ENCODE measurements at places on chromosomes 5 and 9. TPM values are rescaled to one million over a fixed set of nuclear protein-coding genes. Genes with fewer than 3 reads are reported as not detected.

GCNT4 gene
- polyA plus RNA-seq: 0.69 TPM

NDOR1 gene
- 2.8 TPM for polyA plus RNA-seq

ADAMTS2 gene
- 25.8 TPM for polyA plus RNA-seq

PPWD1 gene
- polyA plus RNA-seq: 14.1 TPM

GRCh38 chr9:136838314-136839228, 3.7 kb upstream of the AJM1 start:
- no peak for DNase-seq

GRCh38 chr5:75260708-75261107, 24.0 kb upstream of the ANKRD31 start:
- DNase-seq: no peak

DNA sequence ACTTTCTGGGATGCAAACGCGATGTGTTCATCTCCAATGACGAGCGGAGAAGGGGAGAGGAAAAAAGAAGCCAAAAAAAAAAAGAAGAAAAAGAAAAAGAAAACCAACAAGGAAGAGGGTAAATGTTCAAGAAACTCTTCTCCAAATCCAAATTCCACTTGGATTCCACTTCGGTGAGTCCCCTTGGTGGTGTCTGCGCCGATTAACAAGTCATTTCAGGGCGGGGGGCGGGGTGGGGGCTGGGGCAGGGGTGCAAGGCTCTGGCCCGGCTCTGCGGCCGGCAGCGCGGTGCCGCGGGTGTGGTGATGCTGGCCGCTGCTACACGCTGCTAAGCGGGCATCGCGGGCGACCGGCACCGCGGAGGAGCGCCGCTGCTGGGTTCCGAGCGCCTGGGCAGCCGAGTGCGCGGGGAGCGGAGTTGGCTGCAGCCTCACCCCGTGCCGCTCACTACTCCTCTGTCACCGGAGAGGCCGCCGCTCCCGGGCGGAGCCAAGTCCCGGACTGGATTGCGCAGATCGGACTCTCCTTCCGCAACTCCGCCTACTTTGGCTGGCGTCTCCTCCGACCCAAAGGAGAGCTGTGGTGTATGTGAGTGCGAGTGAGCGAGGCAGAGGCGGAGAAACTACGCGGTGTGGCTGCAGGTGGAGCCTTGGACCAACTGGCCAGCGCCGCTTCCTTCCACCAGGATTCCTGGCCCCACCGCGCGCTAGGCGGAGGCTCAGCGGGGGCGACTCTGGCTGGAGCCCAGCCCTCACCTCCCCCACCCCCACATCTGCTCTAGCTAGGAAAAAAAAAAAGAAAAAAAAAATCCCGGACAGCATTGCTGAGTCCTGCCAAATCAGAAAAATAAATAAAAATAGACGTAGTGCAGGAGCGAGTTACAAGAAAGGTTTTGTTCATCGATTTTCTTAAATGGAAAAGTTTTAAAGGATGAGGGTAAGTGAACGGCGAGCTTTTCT, at the start of gene SEMA6A:
SEMA6A (minus strand) TSS at position 457 of the 959 bp plus-strand sequence. CDS start 69,879 bp downstream, outside the sequence.
- DNase-seq: peak; percentile 44

DNA sequence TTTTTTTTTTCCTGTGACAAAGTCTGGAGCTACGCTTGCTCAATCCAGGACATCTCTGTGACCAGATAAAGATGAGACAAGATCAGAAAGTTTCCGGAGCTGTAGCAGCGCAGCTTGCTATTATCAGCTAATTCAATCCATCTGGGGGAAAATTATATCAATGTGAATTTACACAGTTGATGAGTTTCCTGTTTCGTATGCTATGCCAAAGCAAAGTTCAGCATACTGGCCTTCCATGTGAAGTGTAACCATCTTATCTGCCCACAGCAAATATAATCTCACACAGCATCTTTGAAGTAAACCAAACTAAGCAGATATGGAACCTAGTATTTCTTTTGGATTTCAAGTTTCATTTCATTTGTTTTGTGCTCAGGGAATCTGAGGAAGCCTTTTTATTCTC, 1767.7 kb downstream of the EFNA5 start:
- DNase-seq: no peak

GRCh38 chr5:73125289-73125688, 4.9 kb downstream of the TMEM171 start:
- no peak for DNase-seq

GRCh38 chr5:148699028-148699427, 44.7 kb upstream of the HTR4 start:
- no peak for DNase-seq

DNA sequence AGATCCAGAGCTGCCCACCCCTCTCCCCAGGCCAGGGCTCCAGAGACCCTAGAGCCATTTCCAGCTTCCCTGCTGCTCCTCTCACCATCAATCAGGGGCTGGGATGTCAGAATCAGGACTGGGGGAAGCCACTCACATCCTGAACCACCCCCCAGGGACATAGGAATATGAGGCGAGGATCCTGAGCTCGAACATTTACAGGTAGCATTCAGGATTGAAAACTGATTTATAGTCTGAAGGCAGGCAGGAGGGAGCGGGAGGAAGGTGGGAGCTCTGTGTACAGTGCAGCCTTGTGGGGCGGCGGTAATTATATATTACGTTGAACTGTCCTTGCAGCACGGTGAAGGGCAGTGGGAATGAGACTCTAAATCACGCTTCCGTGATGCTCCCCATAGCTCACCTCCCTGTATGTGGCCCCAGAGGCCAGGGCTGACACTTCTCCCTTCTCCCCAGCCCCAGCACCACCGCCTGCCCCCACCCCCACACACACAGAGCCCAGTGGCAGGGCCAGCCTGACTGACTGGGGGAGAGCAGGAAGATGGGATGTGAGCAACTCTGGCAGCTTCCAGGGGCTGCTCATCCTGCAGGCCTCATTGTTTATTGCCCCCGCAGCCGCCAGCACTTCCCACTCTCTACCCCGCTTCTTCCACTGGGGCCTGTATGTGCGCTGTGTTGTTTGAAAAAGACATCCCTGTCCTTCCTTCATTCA, 76.0 kb upstream of the HSPA9 start:
- DNase-seq: no peak

DNA sequence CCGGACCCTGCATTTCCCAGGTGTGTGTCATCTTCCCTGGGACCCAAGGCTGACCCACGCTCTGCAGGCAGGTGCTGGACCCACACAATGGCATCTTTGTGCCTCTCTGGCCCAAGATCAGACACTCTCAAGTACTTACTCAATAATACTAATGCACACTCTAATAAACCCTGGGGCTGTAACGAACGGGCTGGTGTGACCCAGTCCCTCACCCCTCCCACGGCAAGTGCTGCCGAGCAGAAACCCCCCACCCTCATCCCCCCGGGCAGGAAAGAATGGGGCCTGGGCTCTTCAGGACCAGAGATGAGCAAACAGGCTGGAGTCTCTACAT, 1.1 kb upstream of the OBP2B start:
- no peak for DNase-seq

- DNase-seq: no peak
These were observed 221.8 kb downstream of the MEF2C start for GRCh38 chr5:88660947-88661805.

GRCh38 chr9:111715471-111715870, 54.1 kb downstream of the GNG10 start:
- DNase-seq: no peak
